CD4-positive, alpha-beta T cell treated with Interleukin-21 for 1 hour (primary cell): ENCODE measurements at places on chromosomes 12 and 14.

DNA sequence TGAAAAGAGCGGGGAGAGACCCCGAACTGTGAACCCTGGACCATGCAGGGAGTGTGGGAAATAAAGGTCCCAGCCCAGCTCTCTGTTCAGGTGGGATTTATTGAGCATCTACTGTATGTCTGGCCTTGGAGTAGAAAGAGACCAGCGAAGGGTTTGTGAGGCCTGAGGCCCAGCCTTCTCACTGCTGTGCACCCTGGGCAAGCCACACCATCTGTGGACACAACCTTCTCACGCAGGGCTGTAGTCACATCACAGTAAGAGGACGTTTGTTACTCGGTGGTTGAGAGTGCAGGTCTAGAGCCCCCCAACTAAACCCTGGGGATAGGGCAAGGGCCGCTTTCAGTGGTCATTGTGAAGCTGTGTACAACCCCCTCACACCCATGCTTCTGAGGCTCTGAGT is 18.2 kb downstream of the FAM222A start:
- DNase-seq, result no peak

DNA sequence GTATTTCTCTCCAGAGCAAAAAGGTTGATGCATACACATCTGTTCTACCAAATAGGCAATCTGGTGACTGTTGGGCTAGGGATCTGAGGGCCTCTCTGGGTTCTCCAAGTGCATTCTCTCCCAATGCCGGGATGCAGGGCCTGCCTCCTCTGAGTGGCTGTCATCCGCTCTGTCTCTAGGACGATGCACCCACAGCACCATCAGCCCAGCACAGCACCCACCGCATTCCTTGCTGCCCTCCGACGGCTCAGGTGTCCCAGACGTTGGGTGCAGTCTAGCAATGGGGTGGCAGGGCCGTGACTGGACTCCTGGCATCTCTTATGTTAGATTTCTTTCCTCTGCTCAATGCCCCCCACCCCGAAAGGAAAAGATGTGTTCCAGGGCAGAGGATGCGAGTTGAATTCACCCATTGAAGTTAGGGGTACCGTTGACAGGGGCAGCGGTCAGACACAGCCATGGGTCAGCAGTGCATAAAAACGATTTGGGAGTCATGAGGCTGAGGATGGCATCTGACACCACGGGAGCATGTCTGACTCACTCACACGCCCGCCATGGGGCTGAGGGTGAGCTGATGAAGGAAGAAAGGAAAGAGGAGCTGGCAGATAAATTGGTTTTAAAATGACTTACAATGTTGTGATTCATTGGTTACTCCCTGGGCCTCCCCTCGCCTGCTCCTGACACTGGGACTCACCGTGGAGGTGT is 93.2 kb upstream of the C14orf180 start:
- no peak for DNase-seq

GRCh38 chr12:63394983-63395382 is 244.0 kb upstream of the AVPR1A start:
- no peak for DNase-seq

DNA sequence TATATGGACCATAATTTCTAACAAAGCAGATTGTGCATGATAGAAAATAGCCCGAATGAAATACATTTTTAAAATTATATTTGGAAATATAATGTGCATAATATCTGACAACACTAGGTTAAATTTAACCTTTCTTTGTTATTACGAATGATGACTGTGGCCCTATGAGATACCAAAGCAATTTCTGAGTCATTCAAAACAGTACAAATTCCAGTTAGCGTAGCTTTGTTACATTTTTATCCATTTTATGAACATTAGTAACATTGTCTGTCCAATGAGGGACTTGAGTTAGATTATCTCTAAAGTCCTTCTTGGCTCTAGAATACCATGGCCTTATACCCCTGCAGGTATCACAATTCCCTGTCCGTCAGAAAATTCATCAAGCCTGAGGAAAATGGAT is 39.0 kb upstream of the REP15 start:
- DNase-seq, result no peak

GRCh38 chr12:119807380-119807779 is 69.7 kb downstream of the CIT start:
- DNase-seq, result no peak

- no peak for DNase-seq
These were observed 41.1 kb downstream of the TTLL5 start for GRCh38 chr14:75702122-75702521.

GRCh38 chr12:52534482-52534881 is 14.3 kb upstream of the KRT5 start:
- DNase-seq, result no peak
